Activated T-cell treated with anti-CD3 and anti-CD28 coated beads, Interleukin-2, amount 50 U/mL, for 48 hours (primary cell): ENCODE measurements at places on chromosomes 4 and X.

DNA sequence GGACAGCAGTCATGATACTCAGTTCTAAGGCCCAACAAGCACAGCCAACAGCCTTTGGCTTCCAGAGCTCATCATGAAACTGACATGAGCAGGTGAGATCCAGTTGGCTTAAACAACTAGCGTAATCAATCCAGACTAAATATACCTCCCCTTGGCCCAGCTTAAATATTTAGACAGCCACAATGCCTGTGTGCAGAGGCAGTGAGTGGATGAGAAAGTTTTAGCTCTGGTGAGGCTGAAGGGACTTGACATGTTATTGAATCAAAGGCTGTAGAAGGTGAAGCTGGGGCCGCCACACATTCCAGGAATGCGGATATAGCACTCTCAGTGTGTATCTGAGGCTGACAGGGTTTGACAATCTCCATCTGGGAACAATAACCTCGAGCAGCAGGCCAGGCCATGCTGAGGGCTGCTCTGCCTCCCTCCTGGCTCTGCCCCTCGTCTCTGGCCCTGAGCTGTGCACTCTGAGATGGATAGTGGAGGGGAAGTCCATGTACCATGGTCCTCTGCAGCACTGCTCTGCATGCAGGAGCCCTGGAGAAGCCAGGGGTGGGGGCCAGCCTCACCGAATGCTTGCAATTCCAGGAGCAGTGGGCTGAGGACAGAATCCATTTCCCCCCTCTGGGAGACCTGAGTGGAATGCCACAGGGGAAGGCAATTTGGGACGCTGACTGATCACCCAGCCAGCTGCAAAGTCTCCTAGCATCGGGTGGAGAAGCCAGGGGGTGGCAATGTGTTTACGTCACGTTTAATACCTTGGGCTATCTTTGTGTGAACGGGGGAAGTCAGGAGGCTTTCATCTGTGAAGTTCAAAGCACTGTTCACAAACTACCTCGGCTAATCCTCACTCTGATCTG is 37.3 kb upstream of the RASL11B start:
- DNase-seq = no peak

- no peak for DNase-seq
Measured at GRCh38 chr4:159052315-159052714, 50.6 kb upstream of the RAPGEF2 start.

GRCh38 chrX:40564447-40564846 is 16.3 kb upstream of the ATP6AP2 start:
- no peak for DNase-seq

DNA sequence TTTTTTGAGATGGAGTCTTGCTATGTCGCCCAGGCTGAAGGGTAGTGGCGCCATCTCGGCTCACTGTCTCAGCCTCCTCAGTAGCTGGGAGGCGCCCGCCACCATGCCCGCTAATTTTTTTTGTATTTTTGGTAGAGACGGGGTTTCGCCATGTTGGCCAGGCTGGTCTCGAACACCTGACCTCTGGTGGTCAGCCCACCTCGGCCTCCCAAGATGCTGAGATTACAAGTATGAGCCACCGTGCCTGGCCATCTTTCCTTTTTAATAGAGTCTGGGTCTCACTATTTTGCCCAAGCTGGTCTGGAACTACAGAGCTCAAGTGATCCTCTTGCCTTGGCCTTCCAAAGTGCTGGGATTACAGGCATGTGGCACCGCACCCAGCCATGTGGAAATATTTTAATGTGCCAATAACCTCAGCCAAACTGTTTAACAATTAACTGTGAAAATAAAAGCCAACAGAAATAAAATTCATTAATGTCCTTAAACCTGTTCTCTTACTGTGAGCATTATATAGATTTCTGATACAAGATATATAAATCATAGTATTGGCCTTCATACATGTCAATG is 16.3 kb downstream of the PDS5A start:
- DNase-seq = no peak

DNA sequence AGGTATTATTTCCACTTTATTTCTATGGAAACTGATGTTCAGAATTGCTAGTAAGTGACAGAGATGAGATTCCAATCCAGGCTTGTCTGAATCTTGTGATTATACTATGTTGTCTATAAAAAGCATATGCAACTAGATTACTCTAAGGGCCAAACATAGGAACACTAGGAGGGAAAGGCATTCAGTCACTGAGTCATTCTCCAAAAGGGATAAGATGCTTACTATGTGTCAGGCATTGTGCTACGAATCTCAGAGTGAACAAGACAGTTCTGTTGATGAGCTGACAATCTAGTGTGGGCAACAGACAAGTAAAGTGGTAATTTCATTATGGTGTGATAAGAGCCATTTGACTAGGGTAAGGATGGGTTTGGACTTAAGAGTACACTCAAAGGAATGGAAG is 77.2 kb downstream of the RASL11B start:
- no peak for DNase-seq

DNA sequence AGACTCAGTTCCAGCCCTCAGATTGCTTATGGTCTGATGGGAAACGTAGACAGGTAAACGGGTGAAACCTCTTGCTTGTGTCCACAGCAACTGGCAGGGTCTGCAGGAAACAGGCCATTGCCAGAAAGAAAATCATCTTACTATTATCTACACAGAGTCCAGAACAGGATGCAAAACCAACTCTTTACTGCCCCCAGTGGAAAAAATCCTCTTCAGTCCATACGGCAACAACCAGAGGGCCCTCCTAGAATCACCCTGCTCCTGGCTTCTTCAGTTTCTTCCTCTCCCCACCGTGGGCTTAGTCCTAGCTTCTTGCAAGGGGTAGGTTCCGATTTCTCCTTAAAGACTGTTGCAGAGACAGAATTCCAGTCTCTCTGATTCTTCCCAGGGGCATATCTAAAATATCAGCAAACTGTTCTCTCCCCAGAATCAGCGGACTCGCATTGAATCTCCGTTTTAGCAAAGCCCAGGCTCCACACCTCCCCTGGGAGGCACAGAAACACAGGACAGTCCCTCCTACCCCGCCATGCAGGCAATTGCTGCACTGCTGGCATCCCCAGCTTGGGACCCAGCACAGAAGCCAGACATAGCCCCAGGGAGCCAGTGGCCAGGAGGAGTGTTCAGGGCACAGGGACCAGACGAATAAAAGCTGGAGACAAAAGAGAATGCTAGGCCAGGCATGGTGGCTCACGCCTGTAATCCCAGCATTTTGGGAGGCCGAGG is 41.0 kb upstream of the SH3RF1 start:
- DNase-seq = no peak

GRCh38 chr4:16066586-16067128 is 17.2 kb downstream of the PROM1 start:
- DNase-seq = no peak

DNA sequence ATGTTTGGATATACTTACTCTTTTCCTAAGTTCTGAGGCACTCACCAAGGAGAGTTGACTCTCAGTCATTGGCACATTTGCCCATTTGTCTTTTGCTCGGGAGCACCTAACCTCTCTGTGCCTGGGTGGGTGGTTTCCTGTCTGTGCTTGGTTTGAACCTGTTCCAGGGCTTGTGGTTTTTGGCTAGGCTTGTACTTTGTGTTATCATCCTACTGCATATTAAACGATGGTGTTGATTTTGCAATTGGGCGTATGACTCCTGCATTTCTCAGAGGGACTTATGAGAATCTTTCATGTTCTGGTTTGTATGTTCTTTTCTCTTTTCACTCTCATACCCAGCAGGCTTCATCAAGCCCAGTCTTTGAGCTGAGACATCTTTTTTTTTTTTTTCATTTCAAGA is 161.7 kb downstream of the BTC start:
- DNase-seq = peak; percentile 24

DNA sequence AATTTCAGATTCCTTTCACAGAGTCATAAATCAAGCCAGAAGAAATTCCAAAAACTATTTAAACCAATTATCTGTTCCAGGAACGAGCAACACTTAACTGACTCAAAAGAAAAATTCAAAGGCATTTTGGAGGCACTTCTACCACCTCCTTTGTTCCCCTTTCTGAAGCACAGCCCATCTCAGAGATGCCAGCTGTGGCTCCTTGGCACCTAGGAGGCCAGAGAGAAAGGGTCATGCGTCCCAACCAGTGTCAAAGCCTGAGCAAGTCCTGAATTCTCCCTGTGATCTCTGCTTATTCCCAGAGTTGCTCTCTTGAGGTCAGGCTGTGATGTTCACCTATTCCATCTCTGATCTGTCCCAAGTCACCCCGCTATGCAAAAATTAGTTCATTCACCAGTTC is 105.0 kb upstream of the S100G start:
- DNase-seq = no peak

GRCh38 chr4:14046642-14047041 is 419.1 kb upstream of the BOD1L1 start:
- DNase-seq = no peak

GRCh38 chr4:121739575-121739974 is 25.4 kb downstream of the SMIM43 start:
- DNase-seq = no peak

DNA sequence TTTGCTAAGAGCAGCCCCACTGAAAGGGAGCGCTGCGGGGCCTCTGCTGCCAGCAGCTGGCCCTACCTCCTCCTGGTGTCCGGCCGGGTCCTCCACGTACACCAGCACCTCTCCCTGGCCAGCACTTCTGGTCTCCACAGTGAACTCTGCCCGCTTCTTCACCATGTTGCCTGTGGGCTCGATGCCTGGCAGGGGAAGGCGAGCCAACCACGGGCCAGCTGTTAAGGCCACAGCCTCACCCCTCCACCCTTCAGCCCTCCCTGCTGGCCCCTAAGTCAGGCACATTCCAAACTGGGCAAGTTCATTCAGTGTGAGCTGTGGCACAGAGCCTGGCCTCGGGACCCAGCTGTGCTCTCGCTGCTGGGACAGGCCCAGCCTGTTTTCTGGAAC is 7.8 kb downstream of the FLNA start:
- no peak for DNase-seq

DNA sequence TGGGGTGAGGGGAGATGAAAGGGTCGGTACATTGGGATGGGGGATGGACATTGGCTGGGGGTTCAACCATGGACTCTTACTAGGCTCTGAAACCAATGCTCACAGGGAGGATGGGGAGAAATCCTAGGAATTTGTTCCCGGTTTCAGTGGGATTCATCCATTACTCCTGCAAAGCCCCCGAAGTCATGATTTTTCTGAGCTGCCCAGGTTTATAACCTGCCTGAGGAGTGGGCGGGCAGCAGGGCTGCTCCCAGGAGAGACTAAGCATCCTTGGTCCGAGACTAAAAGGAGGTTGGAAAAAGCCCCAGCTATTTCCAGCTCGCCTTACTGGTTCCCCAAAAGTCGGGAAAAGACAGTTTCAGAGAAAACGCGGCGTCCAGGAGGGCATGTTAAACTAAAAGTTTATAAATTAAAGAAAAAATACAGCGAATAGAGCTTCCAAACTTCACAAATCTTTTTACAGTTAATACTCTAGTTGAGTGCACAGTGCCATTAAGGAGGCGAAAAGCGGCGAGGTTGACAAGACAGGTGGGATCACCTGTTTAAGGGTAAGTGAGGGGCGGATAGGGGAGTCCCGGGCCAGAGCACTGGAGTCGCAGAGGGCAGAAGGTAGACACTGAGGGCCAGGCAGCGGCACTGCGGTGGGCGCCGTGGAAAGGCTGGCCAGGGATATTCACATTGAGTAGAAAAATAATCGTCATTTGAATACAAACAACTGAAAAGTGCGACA is 3.7 kb downstream of the NKX3-2 start:
- peak; percentile 25 for DNase-seq

DNA sequence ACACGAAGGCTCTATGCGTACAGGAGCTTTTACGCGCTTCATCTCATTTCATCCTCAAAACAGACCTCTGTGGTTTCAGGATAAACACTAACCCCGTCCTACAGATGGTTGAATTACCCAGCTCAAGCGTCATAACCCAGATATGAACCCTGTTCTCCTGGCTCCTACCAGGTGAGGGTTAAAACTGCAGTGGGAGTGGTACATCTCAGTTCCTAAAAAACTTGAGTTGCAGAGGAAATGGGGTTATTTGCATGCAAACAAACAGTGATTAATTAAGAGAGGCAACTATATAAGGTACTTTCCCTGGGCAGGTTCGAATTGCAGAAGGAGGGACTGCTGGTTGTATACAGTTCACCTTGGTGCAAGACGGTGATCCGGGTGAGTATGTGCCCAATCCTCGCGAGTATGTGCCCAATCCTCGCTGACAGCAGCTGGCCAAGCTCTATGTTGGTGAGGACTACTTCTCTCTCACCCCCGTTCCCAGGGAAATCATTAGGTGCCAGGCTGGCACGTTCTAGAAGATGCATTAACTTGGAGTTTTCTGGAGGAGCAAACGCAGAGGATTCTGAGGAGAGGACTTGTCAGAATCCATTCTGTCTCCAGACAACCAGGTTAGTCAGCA is 72.6 kb downstream of the FHDC1 start:
- no peak for DNase-seq

GRCh38 chr4:7672601-7673000 is 237.9 kb upstream of the PSAPL1 start:
- DNase-seq = no peak

- DNase-seq = no peak
Measured at GRCh38 chr4:176333076-176333475, 13.3 kb downstream of the SPCS3 start.

GRCh38 chr4:82069883-82070638 is 303.7 kb downstream of the HNRNPD start:
- DNase-seq = no peak

GRCh38 chrX:39022106-39022505 is 220.8 kb downstream of the MID1IP1 start:
- no peak for DNase-seq

GRCh38 chrX:131306601-131307000 is 17.5 kb upstream of the IGSF1 start:
- no peak for DNase-seq

- DNase-seq = no peak
Measured at GRCh38 chrX:16113978-16114565, 9.3 kb upstream of the GRPR start.

- DNase-seq = no peak
Measured at GRCh38 chr4:69524706-69525105, 29.0 kb upstream of the UGT2B4 start.

DNA sequence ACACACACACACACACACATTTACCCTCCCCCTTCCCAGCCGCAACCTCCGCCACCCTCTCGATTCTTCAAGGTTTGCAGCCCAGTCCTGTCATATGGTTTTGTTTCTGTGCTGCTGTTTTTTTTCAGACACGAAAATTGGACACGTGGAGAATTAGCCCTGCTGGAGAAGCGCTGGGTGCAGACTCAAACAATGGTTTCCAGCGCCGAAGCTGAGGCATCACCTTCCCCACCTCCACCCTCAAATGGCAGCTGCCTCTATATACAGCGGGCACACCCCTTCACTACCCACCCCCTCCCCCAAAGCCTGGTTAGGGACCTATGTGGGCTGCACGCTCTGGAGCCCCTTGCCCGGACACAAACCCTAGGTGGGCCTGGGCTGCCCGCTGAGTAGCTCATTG is 87.9 kb downstream of the BCOR start:
- no peak for DNase-seq

DNA sequence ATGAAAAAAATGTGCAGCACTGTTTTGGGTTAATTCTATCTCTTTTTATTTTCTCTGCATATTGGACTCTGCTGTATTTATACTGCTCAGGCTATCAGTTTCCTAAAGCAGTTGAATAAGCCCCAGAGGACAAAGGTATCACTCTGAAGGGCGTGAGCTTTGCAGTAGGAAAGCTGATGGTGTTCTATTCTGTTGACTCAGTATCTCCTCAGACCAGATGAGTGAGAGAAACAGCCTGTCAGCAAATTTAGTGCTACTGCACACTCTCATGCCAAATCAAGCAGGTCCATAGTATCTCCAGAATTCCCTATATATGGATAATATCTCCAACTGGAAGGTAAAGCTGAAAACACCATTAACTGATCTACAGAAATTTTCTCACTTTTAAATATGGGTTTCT is 132.3 kb upstream of the UGT8 start:
- no peak for DNase-seq

GRCh38 chrX:152893980-152894610 is 3.8 kb upstream of the ZNF185 start:
- DNase-seq = no peak
